Right cardiac atrium (tissue), 5 donors: ENCODE measurements at places on chromosomes 5 and 9. TPM values are rescaled to one million over a fixed set of nuclear protein-coding genes. Genes with fewer than 3 reads are reported as not detected.

DNA sequence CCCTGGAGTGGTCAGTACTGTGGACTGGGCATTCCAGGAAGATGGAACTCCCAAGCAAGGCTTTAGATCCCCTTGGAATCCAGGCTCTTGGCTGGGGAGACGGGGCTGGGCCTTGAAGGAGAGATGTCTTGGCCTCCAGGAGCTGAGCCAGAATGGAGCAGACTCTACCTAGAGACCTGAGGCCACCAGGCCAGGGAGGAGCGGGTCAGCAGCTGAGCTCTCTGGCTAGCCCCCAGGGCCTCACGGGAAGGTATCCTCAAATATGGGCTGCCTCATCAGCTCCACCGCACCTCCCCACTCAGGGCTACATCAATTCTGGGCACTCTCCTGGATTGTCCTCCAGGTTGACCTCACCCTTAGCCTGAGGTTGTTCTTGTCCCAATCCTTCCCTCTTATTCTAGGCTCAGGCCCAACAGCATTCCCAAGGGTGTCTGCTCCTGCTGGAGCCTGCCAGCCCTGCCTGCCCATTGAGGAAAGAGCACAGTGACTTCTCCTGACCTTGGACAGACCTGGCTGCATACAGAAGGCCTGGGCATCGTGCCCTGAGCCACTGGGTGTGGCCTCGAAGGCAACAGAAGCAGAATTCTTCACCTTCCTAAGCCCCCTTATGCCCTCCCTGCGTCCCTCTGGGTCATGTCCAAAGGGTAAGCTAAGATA is 3.0 kb upstream of the PDLIM4 start:
- DNase-seq = peak; percentile 87

IFNK gene
- not detected for total RNA-seq

DNA sequence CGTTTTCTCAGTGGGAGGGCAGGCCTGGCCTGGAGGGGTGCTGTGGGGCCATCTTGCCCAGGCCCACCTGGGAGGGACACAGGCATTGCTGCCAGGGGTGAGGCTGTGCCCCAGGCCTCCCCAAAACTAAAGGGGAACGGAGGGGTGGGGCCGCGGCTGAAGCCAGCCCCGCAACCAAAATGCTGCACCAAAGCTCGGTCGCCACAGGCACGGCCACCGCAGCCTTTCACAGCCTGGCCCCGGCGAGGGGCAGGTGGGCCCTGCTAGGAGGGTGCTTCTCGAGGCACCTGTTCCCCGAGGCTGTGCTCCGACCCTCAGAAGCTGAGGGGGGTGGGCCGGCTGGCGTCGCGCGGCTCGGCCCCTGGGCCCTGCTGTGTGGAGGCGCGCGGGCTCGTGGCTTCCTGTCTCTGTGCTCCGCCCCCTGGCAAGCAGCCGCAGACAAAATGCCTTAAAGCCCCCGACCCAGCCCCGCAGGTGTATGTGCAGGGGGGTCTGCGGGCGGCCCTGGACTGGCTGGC is 57.6 kb downstream of the JAK2 start:
- DNase-seq = no peak

DNA sequence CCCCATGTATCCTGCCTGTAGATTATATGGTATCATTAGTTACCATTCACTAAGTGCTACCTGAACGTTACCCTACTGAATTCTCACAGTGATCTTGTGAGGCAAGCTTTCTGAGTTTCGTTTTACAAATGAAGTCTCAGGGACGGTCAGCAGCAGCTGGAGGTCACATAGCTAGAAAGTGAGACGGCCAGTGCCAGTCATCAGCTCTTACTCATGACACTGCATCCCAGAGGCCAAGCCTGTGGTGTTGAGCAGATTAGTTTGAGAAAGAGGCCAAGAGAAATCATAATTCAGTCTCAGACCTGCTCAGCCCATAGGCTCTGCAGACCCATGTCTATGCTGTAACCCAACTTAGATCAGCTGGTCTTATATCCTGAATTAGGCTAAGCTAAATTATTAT is 95.7 kb upstream of the EGFLAM start:
- no peak for DNase-seq

DNA sequence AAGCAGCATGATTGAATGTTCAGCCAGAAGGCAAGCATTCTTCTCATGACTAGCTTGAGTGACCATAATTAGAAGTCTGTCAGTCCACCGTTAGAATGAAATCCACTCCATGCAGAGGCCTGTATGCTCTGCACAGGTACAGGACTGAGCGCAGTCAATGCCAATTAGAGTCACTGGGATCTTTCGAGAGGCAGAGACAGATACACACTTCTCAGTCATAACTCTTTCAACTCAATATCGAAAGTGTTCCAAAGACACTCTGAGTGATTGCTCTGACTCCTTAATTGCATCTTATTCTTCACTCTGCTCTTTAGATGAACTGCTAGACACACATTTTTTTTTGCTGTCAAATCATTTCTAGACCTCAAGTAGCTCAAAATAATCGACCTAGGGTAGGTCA is 203.6 kb downstream of the GABRB2 start:
- DNase-seq = no peak

PDZD2 gene
- total RNA-seq = 114 TPM

- DNase-seq = peak; percentile 71
Observed at GRCh38 chr9:137482094-137482781, 23.1 kb upstream of the NSMF start.

GRCh38 chr5:59764361-59764760 is 129.2 kb downstream of the PDE4D start:
- DNase-seq = no peak

GOLM1 gene
- total RNA-seq = 12.9 TPM

HAVCR2 gene
- 4.7 TPM for total RNA-seq

DNA sequence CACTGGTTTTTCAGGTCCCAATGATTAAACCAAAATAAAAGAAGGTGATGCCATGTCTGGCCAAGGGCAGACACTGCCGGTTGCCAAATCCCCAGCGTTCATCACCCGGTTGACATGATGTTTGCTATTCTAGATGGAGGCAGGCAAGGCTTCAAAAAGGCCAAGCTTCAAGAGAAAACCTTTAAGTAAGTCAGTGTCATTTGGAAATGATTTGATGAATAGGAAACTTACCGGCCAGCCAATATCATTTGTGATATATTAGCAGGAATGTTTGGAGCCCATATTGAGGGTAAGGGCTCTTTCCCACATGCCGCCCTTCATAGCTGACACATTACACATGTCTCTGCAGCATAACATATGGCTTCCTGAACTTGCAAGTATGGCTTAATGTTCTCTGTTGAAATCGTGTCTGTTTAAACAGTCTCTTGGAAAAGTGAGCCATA is 89.5 kb upstream of the TTC23L start:
- no peak for DNase-seq

EPB41L4B gene
- total RNA-seq = 20.1 TPM

DNA sequence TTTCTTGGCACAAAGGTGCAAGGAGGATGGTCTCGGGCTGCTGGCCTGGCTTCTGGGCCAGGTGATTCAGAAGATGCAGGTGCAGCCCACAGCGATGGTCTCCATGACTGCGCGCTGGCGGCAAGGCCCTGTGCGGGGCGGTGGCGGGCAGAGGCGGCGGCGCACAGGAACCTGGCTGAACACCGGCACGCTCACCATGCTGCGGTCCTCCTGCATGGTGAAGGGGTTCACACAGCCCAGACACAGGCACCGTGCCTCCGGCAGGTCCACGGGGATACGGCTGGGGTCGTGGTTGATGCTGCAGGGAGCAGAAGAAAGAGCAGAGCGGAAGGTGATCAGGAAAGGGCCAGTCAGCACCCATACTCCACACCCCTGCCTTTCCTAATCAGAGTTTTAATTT is 4.8 kb downstream of the IL17B start:
- DNase-seq = no peak

GRCh38 chr5:72302171-72302570 is 17.9 kb downstream of the MRPS27 start:
- DNase-seq = no peak

HNRNPA0 gene
- 18.4 TPM for total RNA-seq

DNA sequence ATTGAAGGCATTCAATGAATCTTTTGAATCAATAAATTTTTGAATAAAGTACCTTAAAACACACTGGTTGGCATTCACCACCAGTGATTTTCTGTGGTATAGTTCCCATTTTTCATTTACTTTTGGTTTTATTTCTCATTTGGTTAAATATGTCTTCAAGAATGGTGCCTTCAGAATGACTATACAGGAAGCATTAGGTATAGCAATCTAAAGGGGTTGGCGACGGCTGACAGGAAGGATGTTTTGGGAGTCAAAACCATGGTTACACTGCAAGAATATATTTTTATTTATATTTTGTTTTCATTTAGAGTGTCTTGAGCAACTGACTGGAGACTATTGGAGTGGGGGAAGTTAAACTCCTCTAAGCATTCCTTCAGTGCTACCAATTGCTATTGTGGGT is 235.7 kb downstream of the HTR1A start:
- no peak for DNase-seq

GRCh38 chr9:135778421-135778820 is 76.4 kb downstream of the KCNT1 start:
- DNase-seq = peak; percentile 62

DNA sequence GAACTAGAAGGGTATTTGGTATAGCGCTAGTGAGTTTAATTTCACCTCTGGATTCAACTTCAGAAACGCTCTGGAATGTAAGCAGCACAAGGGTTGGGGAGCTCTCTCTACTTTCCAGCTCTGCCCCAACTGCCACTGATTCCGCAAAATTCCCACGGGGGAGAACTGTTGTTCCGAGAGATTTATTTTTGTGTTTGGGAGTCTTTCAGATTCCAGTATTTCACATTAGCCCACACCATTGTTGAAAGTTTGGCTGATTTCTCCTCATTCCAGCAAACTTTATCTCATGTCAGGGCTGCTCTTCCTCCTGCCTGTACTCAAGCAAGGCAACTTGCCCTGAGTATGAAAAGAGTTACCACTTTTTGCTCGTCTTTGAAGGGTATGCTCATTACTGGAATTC is 198.5 kb upstream of the EGFLAM start:
- no peak for DNase-seq

GRCh38 chr5:144308174-144308573 is 137.5 kb downstream of the KCTD16 start:
- DNase-seq = no peak

DNA sequence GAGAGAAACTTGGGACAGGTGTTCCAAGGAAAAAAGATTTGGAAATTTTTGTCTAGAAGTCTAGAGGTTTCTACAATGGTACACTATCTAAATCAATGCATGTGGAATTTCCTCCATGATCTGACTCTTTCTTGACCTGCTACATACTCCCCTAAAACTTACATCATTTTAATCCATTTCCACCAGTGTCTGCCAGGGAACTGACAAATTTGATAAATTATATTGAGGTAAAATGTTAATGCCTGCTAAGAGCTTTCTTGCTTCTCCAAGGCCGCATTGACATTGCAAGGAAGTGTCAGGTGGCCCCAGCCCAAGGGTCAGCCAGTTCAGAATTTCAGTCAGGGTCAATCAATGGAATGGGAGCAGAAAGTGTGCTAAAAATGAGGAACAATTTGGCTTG is 163.4 kb upstream of the FBXL17 start:
- no peak for DNase-seq

DNA sequence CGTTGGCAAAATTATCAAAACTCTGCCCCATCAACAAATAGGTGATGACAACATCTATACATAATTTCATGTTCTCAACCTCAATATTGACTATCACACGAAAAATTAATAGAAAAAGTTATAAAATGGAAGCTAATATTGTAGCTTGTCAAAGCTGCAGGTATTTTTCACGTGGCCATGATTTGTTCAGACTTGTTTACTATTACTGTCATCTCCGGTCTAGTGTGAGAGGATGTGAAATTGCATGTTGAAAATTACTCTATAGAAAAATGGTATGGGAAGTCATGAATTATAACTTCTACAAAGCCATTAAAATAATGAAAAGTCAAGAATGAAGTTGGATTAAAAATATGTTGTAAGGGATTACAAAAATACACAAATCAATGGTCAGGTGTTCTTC is 385.8 kb downstream of the PTPRD start:
- no peak for DNase-seq

DNA sequence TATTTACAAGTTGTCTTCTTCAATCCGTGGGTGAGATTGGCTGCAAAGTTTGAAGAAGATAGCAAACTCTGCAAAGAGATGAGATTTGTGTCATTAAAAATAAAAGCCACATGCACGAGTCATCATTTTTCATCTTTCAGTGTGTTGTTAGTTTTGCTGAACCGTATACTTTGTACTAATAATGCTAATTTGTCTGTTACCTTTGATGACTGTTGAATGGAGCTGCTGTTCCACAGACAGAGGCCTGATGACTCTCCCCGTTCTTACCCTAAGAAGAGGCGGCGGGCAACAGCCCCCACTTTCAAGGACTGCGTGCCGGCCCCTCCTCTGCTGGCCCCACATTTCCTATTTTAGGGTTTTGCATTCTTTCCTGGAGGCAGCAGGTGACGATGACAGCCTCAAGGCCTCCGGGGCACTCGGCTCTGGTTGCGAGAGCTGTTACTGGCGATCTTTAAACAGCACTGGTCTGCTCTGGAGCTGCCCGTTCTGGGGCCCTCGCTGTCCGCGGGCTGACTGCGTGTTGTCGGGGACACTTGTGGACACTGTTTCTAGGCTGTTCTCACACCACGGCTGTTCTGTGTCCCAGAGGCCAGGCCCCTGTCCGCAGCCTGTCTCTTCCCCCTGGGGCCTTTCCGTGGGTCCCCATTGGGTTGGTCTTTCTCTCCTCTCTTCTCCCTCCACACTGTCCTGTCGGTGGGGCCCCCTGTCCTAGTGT is 35.1 kb downstream of the NDUFS6 start:
- no peak for DNase-seq

GRIA1 gene
- 1.2 TPM for total RNA-seq

DNA sequence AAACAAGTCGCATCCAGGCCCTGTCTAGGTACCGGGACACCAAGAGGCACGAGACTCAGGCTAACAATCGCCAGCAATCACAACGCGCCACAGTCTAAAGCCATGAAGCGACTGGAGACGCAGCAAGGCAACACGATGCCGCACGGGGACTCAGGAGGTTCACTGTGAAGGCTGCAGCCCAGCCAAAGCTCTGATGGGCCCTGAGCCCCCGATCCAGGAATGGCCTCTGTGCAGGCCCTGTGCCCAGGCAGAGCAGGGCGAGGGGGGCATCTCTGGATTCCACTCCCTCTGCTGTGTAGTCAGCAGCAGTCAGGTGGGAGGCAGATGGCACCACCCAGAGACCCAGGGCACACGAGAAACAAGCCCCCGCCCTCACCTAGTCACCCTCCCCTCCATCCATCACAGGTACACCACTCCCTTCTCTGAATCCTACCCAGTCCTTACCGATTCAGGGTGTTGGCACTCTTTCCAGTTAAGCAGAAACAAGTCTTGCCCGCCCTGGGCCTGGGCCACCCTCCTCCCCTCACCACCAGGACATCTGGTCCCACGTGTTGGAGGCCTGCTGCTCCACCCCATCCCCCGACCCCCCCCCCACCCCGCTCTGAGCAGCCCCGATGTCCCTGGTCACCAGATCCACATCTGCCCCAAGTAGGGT is 1.1 kb downstream of the RALGDS start:
- peak; percentile 68 for DNase-seq

CCL19 gene
- total RNA-seq = 9.2 TPM

- DNase-seq = no peak
Observed at GRCh38 chr5:87120518-87121303, 147.0 kb upstream of the RASA1 start.
